Stimulated activated CD4-positive, alpha-beta T cell treated with anti-CD3 and anti-CD28 coated beads, Interleukin-1b, Interleukin-23, amount 100 ng/mL, for 4 hours (primary cell): ENCODE measurements at places on chromosomes 12 and 14.

DNA sequence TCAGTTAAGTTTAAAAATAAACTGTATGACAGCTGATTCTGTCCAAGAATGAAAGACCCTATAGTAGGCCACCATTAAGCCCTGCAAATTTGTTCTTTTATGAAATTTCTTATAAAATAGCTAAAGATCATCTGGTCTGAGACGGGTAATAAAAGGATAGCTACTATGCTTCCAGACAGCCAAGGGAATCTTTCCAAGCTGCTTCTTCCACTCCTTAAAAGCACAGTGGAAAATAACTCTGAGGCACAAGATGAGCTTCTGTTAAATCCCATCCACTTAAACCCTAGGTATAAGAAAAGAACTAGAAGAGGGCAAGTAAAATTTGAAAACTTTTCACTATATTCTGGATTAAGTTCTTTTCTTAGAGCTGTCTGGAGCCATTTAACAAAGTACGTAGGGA is 194.3 kb downstream of the CAPZA3 start:
- no peak for DNase-seq

GRCh38 chr12:58930770-58931324 is 10.5 kb upstream of the LRIG3 start:
- no peak for DNase-seq

DNA sequence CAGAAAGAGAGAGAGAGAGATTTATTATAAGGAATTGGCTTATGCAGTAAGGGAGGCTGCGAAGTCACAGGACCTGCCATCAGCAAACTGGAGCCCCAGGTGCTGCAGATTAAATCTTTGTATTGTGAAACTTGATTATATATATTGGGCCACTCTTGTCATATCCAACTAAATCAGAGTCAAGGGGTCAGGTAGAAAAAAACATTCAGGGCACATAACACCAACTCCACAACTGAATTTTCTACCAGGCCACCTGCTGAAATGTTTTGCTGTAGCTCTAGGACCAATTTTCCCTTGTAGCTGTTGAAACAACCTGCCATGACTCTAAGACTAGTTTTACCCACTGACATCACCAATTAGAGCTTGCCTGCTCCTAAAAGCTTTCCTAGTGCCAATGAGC is 1240.8 kb downstream of the SLC16A7 start:
- DNase-seq: no peak

- DNase-seq: no peak
Observed at GRCh38 chr14:96125536-96125935, 79.1 kb upstream of the BDKRB2 start.

DNA sequence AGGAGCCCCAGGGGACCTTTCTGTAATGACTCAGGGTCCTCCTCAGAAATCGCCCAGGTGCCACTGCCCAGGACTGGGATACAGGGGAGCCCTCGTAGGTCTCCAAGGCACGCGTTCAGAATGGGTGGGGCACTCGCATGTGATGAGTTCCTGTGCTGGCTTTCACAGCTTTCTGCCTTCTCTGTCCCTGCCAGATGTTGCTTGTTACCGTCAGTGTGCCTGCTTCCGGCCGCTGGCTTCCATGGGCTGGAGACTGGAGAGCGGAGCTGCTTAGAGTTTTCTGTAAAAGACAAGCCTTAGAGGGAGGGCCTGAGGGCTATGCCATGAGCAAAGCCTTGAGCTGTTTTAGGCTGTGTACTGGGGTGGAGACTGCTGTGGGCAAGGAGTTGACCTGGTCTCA is 75.0 kb upstream of the SLC24A4 start:
- no peak for DNase-seq
